ENCODE measurements at places on chromosomes 5 and 9. TPM values are rescaled to one million over a fixed set of nuclear protein-coding genes. Genes with fewer than 3 reads are reported as not detected.

DNA sequence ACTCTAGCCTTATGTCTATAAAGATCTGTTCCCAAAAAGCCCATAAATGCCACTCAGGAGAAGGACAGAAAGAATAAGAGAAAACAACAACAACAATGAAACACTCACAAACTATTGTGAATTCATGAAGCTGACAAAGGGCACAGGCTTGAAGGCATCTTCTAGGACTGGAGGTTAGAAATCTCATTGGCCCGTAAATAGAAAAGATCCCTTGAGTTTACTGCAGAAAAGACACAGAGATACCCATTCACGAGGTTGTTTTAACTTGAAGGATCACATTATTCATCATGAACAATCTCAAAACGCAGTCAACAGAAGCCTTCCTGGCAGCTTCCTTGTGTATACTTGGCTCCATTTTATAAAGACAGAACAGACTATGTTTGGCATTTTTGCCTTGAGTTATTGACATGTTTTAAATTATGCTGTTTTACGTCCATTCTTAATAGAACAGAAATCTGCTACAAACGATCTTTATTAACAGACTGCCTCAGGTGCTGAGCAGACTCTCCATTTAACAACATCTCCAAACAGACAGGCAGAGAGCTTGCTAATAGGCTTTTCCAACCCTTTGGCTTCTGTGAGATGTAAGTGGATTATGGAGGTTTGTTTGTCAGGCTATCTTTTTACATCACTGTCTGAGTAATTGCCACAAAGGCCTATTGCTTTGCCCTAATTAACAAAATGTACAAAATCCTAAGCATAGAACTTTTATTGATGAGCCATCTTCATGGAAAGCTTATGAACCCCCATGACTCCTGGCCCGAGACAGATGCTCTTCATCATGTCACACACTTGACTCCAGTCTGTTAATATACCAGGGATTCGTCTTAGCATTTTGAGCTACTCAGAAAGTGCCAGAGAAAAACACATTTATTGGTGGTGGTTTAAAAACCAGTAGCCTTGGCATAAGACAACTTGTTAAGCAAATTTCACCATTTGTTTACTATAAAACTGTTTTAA, 735.3 kb upstream of the ZNF608 start:
- DNase-seq, result no peak

- DNase-seq, result no peak
These were observed 23.5 kb upstream of the ATG10 start for GRCh38 chr5:81948349-81948748.

DNA sequence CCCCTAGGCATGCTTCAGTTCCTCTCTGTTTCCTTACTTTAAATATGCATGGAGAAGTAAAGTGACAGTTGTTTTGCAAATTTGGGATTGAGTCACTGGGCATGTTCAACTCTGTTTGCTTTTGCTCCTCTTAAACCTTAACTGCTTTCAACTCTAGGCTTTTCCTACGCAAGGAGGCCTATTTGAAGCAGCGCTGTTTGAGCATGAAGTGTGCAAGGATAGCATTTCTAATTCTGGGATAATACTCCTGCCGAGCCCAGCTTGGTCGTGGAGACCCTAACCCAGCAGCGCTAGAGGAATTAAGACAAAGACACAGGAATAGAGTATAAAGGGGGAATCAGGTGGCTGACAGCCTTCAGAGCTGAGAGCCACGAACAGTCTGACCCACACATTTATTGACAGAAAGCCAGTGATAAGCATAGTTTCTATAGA, 803.4 kb upstream of the CDH10 start:
- no peak for DNase-seq

DNA sequence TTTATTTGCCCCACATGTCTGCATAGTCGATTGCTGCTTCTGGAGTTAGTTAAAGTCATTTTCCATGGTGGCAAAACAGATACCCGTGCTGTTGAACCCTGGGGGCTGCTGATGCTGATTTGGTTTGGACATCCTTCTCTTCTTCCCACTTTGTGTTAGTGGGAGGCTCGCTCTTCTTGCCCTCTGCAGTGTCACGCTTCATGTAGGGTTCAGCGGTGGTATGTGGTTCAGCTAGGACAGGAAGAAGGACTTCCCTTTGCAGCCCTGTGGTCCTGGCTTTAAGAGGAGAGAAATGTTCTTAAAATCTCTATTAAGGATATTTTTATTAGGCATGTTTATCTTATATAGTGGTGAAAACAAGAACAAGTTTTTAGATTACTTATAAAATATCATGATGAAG, 36.2 kb downstream of the SLC36A1 start:
- no peak for DNase-seq

GRCh38 chr5:154359221-154359573, 86.6 kb upstream of the SAP30L start:
- DNase-seq, result no peak

GRCh38 chr5:78508186-78508765, 140.3 kb downstream of the LHFPL2 start:
- no peak for DNase-seq

- no peak for DNase-seq
These were observed 144.7 kb downstream of the TRPM6 start for GRCh38 chr9:74742792-74743730.

- no peak for DNase-seq
These were observed 3.3 kb upstream of the DCTN3 start for GRCh38 chr9:34623374-34624235.

DNA sequence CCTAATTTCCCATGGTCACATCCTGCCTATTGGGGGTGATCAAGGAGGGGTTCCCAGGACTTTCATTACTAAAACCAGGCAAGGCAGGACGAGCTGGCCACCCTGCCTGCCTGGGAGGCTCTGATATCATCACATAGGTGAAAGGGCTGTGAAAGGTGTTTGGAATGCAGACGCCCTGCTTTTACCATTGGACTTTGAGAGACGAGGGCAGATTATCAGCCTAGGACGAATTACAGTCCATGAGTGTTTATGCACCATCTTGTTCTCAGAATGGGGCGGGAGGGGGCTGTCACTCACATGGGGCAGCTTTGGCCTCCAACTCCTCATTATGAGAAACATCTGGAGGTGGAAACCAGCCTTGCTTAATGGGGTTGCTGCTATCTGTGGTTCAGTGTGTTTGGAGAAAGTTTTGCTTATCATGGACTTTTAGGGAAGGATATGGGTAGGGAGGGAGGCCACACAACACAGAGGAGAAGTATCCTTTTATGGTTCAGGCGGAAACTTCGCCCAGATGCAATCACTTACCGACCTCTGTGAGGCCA, 69.8 kb upstream of the UBTD2 start:
- no peak for DNase-seq

GRCh38 chr5:56616454-56617160, 198.7 kb upstream of the MAP3K1 start:
- DNase-seq, result no peak

Gene LRRC70
- not detected for total RNA-seq

All from kidney epithelial cell (primary cell).